ENCODE measurements at places on chromosomes 13 and 19. TPM values are rescaled to one million over a fixed set of nuclear protein-coding genes. Genes with fewer than 3 reads are reported as not detected.

DNA sequence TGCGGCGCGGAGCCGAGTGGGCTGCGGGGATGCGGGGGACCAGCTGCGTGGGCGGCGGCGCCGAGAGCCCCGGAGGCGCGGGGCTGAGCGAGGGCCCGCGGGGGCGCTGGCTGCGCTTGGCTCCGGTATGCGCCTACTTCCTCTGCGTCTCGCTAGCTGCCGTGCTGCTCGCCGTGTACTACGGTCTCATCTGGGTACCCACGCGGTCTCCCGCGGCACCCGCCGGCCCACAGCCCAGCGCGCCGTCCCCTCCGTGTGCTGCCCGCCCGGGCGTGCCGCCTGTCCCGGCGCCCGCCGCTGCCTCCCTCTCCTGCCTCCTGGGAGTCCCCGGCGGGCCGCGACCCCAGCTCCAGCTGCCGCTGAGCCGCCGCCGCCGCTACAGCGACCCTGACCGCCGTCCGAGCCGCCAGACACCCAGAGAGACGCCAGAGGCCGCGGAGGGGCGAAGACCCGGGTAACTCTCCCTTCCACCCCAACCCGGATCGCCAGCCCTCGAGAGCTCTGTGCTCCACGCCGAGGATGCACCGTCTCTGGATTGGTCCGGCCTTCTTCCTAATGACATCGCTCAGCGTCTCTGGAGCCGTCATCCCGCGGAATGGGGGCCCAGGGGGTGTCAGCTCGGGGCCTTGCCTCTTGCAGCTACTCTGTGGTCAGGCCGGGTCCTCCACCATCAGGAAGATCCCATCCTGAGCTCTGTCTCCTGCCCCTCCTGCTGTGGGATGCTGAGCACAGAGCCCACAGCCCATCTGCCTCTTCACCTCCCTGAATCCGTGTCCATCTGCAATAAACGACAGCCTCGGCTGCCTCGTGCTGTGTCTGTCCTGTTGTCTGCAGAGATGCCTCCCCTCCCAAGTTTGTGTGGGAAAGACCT lies 441 bp downstream of the INAFM1 start:
- DNase-seq: peak; percentile 59

DNA sequence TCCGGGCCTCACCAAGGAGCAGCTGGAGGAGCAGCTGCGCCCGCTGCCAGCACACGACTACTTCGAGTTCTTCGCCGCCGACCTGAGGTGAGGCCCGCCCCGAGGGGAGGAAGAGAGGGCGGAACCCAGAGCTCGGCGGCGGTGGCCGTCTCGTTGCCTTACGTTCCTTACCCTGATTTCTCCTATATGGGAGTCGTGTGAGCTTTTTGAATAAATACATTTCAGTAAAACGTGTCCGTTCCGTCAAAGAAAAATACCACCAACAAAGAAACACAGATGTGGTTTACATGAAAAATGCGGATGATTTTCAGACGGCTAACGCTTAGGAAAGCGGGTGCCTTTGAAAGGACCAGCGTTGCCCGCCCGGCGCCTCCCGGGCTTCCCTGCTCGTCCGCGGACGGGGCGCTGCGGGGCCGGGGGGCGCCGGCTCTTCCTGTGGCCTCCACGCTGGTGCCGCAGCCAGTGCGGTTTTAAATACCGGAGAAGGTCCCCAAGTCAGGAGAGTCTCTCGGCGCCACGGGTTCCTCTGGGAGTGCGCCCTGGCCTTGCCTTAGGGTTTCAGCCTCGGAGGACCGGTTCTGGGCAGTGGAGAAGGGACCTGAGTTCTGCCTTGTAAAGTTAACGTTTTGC lies 755 bp downstream of the UPF3A start:
- peak; percentile 67 for DNase-seq

- no peak for DNase-seq
Measured at GRCh38 chr19:34355201-34355600, 9.8 kb upstream of the GPI start.

GRCh38 chr19:29385191-29385795 lies 140.5 kb upstream of the VSTM2B start:
- no peak for DNase-seq

HOOK2 gene
- 379 TPM for total RNA-seq

LGALS7 gene
- not detected for total RNA-seq

IRGC gene
- not detected for total RNA-seq

ASPDH gene
- 4.5 TPM for total RNA-seq

Measured in Peyer's patch (tissue), 4 donors.